ENCODE measurements at places on chromosomes 7 and 10. TPM values are rescaled to one million over a fixed set of nuclear protein-coding genes. Genes with fewer than 3 reads are reported as not detected.

PCDH15 gene
- total RNA-seq, result 3.2 TPM

IFRD1 gene
- 49.9 TPM for total RNA-seq

EIF5AL1 gene
- 0.14 TPM for total RNA-seq

GRCh38 chr10:113187063-113187777, 237.2 kb downstream of the TCF7L2 start:
- DNase-seq, result no peak

DNA sequence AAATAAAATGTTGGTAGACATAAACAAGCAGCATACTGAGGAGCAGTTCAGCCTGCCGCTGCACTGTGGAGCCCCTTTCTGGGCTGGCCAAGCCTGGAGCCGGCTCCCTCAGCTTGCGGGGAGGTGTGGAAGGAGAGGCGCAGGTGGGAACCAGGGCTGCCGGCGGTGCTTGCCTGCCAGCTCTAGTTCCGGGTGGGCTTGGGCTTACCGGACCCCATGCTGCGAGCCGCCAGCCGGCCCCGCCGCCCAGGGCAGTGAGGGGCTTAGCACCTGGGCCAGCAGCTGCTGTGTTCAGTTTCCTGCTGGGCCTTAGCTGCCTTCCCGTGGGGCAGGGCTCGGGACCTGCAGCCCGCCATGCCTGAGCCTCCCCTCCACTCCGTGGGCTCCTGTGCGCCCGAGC, 672.9 kb upstream of the POM121L12 start:
- DNase-seq, result no peak
